ENCODE measurements at places on chromosomes 6 and 20. TPM values are rescaled to one million over a fixed set of nuclear protein-coding genes. Genes with fewer than 3 reads are reported as not detected.

GRCh38 chr6:26657256-26657655 is 2.3 kb downstream of the ZNF322 start:
- no peak for DNase-seq
- peaks cover 20% of the 10 kb centered on the region for H3K4me1 ChIP-seq
- no peak overlapping the region for H3K27ac ChIP-seq
- no peak overlapping the region for H3K4me3 ChIP-seq
- H3K27me3 ChIP-seq, result no peaks in the 10 kb centered on the region

- no peak within 1 kb of the TSS for H3K4me3 ChIP-seq
- DNase-seq, result no peak
- no peak within 1 kb of the TSS for H3K27ac ChIP-seq
- no peaks in the 10 kb centered on the region for H3K27me3 ChIP-seq
- H3K4me1 ChIP-seq, result no peaks in the 10 kb centered on the region
These were observed at the start of gene CST11 for GRCh38 chr20:23452776-23453175. CST11 (minus strand) TSS chr20:23452876; CDS start chr20:23452811, 65 bp downstream.

GRCh38 chr6:38702558-38703397 is at the start of gene GLO1:
GLO1 (minus strand) TSS chr6:38703145; CDS start chr6:38703054, 91 bp downstream.
- no peaks in the 10 kb centered on the region for H3K36me3 ChIP-seq
- H3K4me3 ChIP-seq, result peak within 1 kb of the TSS; percentile 84
- H3K27me3 ChIP-seq, result no peaks in the 10 kb centered on the region
- peak; percentile 96 for DNase-seq
- H3K27ac ChIP-seq, result peak within 1 kb of the TSS; percentile 92
- H3K4me1 ChIP-seq, result peaks cover 5% of the 10 kb centered on the region

DNA sequence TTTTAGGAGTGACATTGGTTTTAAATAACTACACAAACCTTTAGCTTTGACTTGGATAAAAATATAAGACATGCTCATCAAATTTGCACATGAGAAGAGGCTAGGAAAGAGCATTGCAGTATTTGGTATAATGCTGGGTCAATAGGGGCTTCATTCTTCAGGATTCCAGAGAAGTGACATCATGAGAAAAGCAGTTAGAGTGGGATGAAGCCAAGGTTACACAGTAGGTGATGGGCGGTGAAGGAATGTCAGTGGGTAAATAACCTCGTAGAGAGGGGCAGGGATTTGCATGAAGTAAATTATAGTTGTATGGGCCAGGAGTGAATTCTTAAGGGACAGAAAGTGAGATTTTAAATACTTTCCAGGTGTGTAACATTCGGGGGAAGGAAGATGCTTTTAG is 216.2 kb downstream of the RFPL4B start:
- H3K36me3 ChIP-seq, result no peaks in the 10 kb centered on the region
- DNase-seq, result no peak
- H3K4me3 ChIP-seq, result no peak overlapping the region
- no peak overlapping the region for H3K27ac ChIP-seq

GRCh38 chr6:128067446-128068118 is 166.7 kb upstream of the THEMIS start:
- no peaks in the 10 kb centered on the region for H3K4me1 ChIP-seq
- H3K27me3 ChIP-seq, result no peaks in the 10 kb centered on the region
- no peak for DNase-seq
- no peak overlapping the region for H3K27ac ChIP-seq

- no peaks in the 10 kb centered on the region for H3K4me1 ChIP-seq
- H3K36me3 ChIP-seq, result no peaks in the 10 kb centered on the region
- no peak overlapping the region for H3K27ac ChIP-seq
- H3K4me3 ChIP-seq, result no peak overlapping the region
These were observed 116.4 kb upstream of the RIPOR2 start for GRCh38 chr6:25052181-25052580.

- H3K27ac ChIP-seq, result no peak overlapping the region
- no peaks in the 10 kb centered on the region for H3K36me3 ChIP-seq
- H3K4me1 ChIP-seq, result peaks cover 2% of the 10 kb centered on the region
- no peaks in the 10 kb centered on the region for H3K27me3 ChIP-seq
- no peak overlapping the region for H3K4me3 ChIP-seq
These were observed 13.0 kb upstream of the TGM2 start for GRCh38 chr20:38178065-38178491.

DNA sequence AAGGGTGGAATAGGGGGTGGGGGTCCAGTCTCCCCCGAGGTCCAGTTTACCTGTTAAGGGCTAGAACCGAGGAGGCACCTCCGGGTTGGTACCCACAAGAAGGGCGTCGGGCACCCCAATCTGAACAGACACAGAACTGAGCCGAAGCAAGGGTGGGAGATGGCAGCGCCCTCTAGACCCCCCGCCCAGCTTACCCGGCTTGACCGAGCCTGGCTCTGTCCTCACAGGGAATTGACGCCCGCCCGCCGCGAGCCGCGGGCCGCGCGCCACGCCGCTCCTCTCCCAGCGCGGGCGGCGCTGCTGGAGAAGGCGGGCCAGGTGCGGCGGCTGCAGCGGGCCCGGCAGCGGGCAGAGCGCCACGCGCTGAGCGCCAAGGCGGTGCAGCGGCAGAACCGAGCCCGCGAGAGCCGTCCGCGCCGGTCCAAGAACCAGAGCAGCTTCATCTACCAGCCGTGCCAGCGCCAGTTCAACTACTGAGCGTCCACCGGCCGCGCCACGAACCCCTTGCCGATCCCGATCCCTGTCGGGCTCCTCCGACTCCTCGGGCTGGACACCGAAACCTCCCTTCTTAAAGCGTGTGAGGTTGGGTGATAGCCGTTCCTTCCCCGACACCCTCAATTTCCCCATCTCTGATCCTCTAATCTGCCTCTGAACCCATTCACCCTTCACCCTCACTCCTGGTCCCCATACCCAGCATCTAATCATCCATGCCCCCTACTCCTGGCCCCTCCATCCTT is 5.9 kb downstream of the TP53INP2 start:
- peak overlapping the region; percentile 93 for H3K4me3 ChIP-seq
- H3K27me3 ChIP-seq, result no peaks in the 10 kb centered on the region
- H3K36me3 ChIP-seq, result peaks cover 6% of the 10 kb centered on the region
- DNase-seq, result no peak
- peak overlapping the region; percentile 94 for H3K27ac ChIP-seq

DNA sequence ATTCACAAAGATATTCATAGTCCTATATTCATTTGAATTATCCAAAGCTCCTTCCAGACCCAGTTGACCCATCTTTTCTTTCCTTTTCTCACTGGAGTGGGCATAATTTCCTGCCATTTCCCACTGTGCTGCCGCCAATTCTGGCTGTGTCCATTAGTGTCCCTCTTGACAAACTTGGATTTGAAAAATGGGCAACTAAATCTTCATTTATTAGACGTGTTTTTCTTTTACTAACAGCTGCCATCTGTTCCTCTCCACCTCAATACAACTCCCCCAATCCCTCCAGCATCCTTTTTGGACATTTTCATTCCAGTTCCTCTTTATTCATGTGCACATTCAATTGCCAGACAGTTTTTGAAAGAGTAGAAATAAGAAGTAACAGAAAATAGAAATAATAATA is 90.5 kb downstream of the PCSK2 start:
- H3K36me3 ChIP-seq, result no peaks in the 10 kb centered on the region
- no peaks in the 10 kb centered on the region for H3K27me3 ChIP-seq
- no peaks in the 10 kb centered on the region for H3K4me1 ChIP-seq
- no peak overlapping the region for H3K27ac ChIP-seq
- DNase-seq, result no peak

DNA sequence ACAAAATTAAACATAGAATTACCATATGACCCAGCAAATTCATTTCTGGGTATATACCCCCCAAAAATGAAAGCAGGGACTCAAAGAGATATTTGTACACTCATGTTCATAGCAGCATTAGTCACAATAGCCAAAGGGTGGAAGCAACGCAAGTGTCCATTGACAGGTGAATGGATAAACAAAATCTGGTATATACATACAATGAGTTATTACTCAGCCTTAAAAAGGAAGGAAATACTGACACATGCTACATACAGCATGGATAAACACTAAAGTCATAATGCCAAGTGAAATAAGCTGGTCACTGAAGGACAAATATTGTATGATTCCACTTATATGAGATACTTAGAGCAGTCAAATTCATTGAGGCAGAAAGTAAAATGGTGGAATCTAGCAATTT is 5.3 kb upstream of the STX11 start:
- DNase-seq, result no peak
- no peaks in the 10 kb centered on the region for H3K4me1 ChIP-seq
- no peaks in the 10 kb centered on the region for H3K36me3 ChIP-seq
- H3K27ac ChIP-seq, result no peak overlapping the region
- H3K4me3 ChIP-seq, result no peak overlapping the region

GRCh38 chr6:152096863-152097496 is 289.5 kb downstream of the ESR1 start:
- H3K36me3 ChIP-seq, result no peaks in the 10 kb centered on the region
- peak overlapping the region; percentile 70 for H3K27ac ChIP-seq
- no peaks in the 10 kb centered on the region for H3K27me3 ChIP-seq
- peaks cover 42% of the 10 kb centered on the region for H3K4me1 ChIP-seq
- H3K4me3 ChIP-seq, result no peak overlapping the region

- no peaks in the 10 kb centered on the region for H3K27me3 ChIP-seq
- DNase-seq, result no peak
These were observed 13.9 kb downstream of the TRAM2 start for GRCh38 chr6:52562911-52563310.

DNA sequence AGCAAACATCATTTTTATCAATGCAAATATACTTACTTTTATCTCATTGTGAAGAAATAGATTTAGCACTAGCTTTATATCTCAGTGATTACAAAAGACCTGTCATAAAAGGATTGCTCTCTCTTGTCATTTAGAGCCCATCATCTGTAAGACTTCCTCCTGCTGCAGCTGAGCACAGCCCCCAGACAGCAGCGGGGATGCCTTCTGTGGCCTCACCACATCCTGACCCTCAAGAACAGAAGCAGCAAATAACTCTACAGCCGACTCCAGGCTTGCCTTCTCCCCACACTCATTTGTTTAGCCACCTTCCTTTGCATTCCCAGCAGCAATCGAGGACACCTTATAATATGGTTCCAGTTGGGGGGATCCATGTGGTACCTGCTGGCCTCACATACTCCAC is 127.0 kb upstream of the EDN1 start:
- no peak overlapping the region for H3K27ac ChIP-seq
- H3K4me3 ChIP-seq, result no peak overlapping the region
- no peak for DNase-seq
- peaks cover 5% of the 10 kb centered on the region for H3K4me1 ChIP-seq
- H3K36me3 ChIP-seq, result peaks cover 10% of the 10 kb centered on the region

DNA sequence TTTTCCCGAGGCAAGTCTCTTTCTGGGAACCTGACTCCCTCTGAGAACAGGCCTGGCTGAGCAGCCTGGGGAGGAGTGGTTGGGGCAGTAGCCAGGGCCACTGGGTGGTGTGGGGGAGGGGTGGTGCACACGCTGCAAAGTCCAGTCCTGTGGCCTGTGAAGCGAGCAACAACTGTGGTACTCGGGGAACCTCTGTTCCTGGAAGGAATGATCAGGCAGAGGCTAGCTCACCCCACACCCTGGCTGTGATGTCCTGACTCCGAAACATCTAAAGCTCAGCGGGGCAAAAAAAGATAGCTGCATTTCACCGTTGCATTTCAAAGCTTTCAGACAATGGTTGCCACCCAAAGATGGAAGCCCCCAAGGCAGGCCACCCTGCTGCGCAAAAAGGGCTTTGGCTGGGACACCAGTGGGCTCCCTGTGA is 25.5 kb downstream of the PCK1 start:
- H3K27me3 ChIP-seq, result no peaks in the 10 kb centered on the region
- H3K36me3 ChIP-seq, result no peaks in the 10 kb centered on the region
- no peak overlapping the region for H3K4me3 ChIP-seq

DNA sequence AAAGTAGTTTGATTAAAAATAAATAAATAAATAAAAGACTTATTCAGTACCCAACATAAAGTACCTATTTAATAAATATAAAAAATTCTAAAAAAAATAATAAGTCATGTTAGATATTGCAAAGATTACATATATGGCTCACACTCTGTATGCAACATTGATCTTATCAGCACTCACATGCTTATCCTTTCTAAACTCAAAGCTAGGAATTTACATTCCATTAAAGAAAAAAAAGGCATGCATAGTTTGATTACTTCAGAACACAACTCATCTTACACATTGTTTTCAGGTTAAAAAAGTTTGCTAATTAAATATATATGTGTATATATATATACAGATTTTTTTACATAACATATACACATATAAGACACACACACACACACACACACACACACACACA is 96.4 kb downstream of the FILIP1 start:
- H3K4me1 ChIP-seq, result peaks cover 58% of the 10 kb centered on the region
- no peaks in the 10 kb centered on the region for H3K27me3 ChIP-seq
- no peak overlapping the region for H3K27ac ChIP-seq
- no peaks in the 10 kb centered on the region for H3K36me3 ChIP-seq
- no peak overlapping the region for H3K4me3 ChIP-seq
- no peak for DNase-seq

DNA sequence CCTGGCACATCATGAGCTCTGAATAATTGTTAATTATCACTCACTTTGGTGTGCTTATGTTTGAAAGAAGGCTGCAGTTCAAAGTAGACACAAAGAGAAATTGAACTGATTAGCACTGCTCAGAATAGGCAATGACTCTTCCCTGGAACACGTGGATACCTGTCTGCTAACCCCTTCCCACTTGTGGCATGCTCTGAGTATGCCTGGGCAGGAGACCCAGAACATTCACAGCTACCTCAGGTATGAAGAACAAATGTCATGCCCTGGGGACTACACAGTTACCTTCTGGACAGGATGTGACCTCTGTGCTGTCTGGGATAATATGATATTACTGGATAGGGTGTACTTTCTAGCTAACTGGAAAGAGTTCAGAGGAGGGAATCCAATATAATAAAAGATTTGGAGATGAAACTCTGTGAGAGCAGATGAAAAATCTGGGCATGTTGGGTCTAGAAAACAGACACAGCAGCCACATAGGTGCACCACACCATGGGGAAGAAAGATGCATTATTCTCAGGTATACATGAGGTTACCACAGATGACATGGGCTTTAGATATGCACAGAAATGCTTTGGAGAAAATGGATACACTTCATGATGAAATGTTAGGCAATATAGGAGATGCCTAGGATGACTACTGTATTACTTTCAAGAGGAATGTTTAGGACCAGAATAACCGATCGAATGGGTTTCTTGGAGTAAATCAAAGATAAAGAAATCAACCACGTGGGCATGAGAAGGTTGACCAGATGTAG is 324.2 kb upstream of the PREP start:
- H3K27ac ChIP-seq, result no peak overlapping the region
- H3K36me3 ChIP-seq, result no peaks in the 10 kb centered on the region
- no peaks in the 10 kb centered on the region for H3K4me1 ChIP-seq
- H3K27me3 ChIP-seq, result no peaks in the 10 kb centered on the region
- no peak overlapping the region for H3K4me3 ChIP-seq
- no peak for DNase-seq

- no peaks in the 10 kb centered on the region for H3K36me3 ChIP-seq
- H3K4me1 ChIP-seq, result no peaks in the 10 kb centered on the region
- no peak overlapping the region for H3K4me3 ChIP-seq
- H3K27me3 ChIP-seq, result no peaks in the 10 kb centered on the region
These were observed 78.9 kb downstream of the MTFR2 start for GRCh38 chr6:136171231-136171630.

DNA sequence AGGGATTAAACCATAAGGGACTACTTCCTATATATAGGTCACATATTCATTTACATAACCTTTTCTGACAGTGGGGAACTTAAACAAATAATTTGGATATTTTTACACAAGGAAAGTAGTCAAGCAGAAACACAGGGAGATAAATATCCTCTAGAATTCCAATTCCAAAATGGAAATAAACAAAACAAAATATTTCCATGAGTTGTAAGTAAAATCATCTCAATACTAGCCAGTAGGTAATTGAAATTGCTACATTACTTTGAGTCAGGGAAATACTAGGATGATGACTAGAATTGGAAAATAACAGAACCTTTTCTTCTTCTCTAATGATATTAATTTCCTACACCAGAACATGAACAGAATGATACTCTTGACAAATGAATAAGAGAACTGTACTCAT is 1308.1 kb upstream of the GJE1 start:
- DNase-seq, result no peak
- H3K36me3 ChIP-seq, result no peaks in the 10 kb centered on the region
- H3K27ac ChIP-seq, result no peak overlapping the region

Gene TFAP2D
- not detected for total RNA-seq

Gene LTA
- total RNA-seq, result not detected

Gene ALDH5A1
- 4.6 TPM for total RNA-seq

Gene NOX3
- not detected for total RNA-seq

Gene MYLK4
- 2.0 TPM for total RNA-seq

All from thoracic aorta (tissue), 2 donors.